ENCODE measurements at places on chromosomes 13 and 19. TPM values are rescaled to one million over a fixed set of nuclear protein-coding genes. Genes with fewer than 3 reads are reported as not detected.
A peak's percentile ranks its signal among the peaks of the same experiment; 100 is the strongest.

DNA sequence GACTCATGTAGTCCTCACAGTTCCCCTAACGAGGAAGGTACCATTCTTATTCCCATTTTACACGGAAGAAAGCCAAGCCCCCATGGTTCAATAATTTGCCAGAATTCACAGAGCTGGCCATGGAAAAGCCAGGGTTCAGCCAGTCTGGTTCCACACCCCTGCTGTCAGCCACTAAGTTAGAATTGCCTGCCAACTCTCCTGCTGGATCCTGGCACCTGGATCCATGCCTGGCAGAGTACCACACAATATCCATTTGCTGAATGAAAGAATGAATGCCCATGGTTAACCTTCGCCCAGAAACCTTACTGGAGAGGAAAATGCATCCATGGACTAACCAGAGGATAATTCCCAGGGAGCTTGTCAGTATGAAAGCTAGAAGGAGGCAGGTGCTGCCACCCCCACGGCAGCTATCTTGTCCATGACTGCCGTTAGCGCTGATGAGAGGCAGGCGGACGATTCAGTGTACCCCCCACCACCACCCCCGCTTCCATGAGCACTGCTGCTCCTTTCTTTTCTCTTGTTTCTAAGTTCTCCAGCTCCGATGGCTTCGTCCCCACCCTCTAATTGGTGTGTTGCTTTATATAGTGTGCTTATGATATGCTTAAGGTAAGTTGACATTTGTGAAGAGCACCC, 114.5 kb downstream of the SLC7A1 start:
- no peak for DNase-seq

DNA sequence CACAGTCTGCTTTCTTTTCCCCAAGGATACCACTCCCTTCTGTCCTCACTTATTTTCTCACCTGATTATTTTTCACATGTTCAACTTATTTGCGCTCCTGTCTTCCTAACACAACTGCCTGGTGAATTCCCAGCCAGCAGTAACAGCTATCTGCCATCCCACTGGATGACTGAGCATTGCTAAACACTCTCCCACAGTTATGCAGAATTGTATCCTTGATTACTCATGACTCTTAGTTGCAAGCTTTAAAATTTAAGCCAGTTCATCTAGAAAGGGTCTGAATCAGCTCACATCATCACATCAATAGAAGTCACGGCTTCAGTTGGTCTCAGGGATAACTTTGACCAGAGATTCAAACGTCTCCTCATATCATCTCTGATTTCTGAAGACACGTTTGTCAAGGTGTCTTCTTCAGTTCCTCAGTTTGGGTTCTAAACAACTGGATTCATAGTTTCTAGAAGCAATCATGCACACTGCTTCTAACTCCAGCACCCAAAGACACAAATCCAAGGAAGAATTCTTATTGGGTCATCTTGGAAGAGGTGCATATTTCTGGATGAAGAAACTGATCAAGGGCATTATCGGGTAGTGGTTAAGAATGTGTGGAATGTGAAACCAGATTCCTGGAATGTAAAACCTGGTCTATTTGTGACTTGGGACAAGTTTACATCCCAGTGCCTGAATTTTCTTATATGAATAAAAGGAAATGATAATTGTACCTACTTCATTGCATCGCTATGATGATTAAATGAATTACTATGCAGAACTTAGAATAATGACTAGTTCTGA, 13.9 kb upstream of the DACH1 start:
- DNase-seq, result no peak

DNA sequence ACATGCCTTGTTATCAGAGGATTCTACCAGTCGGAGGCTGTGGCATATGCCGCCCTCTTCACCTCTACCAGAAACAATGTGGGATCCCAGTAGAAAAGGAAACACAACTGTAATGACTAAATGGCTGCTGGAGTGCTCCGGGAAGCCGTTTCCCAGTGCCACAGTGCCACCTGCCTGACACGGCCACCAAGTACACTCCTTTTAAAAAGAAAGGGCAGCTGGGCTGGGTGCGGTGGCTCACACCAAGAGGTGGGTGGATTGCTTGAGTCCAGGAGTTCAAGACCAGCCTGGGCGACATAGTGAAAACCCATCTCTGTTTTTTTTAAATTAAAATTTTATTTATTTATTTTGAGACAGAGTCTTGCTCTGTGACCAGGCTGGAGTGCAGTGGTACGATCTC, 67.3 kb downstream of the TRPM4 start:
- DNase-seq, result peak; percentile 91

- no peak for DNase-seq
Observed at GRCh38 chr13:46951516-46951915, 54.7 kb upstream of the HTR2A start.

GRCh38 chr19:32688311-32688710, 3.3 kb upstream of the NUDT19 start:
- DNase-seq, result no peak

DNA sequence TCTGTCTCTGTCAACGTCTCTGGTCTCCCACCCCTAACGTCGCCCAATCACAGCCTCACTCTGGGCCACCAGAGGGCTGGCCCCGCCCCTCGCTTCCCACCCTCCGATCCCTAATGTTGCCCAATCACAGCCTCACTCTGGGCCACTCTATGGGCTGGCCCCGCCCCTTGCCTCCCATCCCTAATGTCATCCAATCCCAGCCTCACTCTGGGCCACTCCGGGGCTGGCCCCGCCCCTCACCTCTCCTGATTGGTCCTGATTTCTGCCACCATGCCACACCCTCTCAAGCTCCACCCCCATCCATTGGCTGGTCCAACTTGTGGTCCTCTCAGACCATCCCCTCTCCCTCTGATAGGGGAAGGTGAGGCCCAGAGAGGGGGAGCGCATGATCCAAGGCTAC, 24.9 kb downstream of the CELF5 start:
- peak; percentile 91 for DNase-seq

GRCh38 chr13:31846182-31846938, 107.0 kb downstream of the RXFP2 start:
- DNase-seq, result peak; percentile 88

GRCh38 chr19:30342901-30343300, 29.3 kb upstream of the ZNF536 start:
- DNase-seq, result no peak

DNA sequence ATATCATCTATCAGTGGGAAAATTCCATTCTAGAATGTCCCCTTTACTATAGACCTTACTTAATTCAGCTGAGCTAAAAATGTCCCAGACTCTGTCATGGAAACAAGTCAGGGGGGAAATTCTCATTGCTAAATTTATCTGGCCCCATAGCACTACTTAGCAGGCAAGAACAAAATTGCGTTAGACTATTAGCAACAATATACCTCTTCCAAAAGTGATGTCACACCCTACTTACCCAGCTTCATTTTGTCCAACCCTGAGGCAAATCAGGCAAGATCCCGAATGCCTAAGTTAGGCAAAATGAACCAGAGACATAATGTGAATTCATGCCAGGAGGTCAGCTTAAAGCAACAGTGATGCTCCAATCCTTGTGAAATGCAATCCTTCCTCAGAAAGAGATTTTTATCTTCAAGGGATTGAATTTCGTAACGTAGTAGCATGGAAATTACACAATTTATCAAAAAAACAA, 93.7 kb downstream of the FRY start:
- DNase-seq, result no peak

DNA sequence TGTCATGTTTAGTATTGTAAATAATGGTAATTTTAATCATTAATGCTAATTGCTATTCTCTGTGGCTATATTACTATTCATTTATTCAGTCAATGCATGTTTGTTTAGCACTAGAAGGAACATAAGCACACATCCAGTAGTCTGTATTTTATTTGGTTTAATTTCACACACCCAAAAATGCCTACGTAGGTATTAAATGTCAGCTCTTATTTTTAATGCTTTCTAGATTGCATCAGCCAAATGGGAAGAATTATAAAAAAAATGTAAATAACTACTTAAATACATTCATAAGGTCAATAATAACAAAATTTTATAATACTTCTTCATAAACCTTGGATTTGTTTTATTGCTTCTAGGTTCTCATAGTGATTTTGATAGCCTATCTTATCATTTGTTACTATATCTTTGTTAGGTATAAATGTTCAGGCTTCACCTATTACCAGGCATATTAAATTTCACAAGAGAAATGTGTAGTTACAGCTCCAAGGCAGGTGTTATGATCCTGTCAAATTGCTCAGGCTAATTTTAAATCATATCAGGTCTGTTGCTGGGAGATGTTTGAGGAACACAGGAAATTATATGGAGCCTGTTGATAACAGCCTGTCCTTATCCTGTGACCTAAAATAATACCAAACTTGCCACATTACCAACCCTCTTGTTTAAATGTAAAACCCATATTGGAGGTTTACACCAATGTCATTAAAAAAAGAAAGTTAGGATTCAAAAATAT, 34.4 kb downstream of the ITGBL1 start:
- no peak for DNase-seq

- DNase-seq, result no peak
Observed at GRCh38 chr19:55494172-55494761, 6.0 kb downstream of the SSC5D start.

DNA sequence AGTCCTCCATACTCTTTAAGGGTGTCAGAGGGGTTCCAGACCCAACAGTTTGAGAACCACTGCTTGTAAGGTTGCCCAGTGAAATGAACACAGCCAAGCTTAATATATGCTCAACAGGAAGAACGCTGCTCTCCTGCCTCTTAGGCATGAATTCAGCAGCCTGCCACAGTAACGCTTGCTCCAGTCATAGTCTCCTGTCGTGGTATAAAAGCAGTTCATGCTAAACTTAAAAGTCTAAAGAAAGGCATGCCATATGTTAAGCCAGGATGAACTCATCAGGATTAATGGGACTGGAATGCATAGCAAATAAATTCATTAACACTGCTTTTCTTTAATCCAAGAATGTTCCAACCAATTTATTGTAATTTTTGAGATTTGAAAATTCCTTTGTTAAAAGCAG, 38.7 kb downstream of the SLC7A1 start:
- DNase-seq, result peak; percentile 65

DNA sequence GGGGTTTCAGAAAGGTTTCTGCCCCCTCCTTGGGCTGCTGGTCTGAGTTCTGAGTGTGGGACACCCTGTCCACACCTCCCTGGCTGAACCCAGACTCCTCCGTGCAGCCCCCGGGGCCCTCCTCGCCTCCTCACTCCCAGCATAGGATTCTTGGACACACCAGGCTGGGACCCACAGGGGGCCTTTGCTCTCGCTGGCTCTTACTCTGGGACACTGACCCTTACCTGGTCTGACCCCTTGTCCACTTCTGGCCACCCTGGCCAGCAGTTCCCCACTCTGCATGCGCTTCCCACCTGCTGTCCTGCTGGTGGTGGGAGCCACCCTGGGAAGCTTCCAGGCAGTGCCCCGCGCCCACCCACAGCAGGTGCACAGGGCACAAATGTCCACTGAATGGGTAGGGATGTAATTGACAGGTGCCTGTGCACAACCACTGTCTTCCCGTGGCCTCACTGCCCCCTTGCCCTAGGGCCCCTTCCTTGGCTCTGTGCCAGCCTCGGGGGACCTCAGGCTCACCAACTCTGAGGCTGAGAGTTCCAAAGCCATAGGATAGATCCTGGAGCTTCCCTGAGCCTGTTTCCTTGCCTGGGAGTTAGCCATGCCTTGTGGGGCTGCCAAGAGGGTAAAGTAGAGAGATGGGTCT, 7.0 kb upstream of the SLC25A42 start:
- DNase-seq, result no peak

DNA sequence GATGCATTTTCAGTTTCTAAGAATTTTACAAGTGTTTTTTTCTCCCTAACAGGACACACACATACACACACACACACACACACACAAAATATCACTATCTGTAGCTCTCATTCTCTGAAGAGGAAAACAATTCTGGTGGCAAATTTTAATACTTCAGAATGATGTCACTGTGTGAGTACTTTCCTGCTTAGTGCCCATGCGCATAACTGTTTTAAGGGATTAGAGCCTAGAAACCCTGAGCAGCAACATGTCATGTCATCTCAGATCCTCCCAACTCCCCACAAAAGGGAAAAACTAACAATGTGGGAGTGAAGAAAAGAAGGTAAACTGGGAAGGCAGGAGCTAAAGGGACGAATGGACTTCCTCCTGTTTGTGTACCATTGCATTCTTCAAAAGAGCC, 401.2 kb downstream of the SPRY2 start:
- DNase-seq, result no peak

GRCh38 chr13:109744512-109745051, 41.8 kb downstream of the IRS2 start:
- DNase-seq, result peak; percentile 76

- peak; percentile 45 for DNase-seq
Observed at GRCh38 chr13:98098516-98098915, 44.4 kb upstream of the FARP1 start.

GRCh38 chr19:39166571-39167391, 30.0 kb upstream of the NCCRP1 start:
- DNase-seq, result no peak

DNA sequence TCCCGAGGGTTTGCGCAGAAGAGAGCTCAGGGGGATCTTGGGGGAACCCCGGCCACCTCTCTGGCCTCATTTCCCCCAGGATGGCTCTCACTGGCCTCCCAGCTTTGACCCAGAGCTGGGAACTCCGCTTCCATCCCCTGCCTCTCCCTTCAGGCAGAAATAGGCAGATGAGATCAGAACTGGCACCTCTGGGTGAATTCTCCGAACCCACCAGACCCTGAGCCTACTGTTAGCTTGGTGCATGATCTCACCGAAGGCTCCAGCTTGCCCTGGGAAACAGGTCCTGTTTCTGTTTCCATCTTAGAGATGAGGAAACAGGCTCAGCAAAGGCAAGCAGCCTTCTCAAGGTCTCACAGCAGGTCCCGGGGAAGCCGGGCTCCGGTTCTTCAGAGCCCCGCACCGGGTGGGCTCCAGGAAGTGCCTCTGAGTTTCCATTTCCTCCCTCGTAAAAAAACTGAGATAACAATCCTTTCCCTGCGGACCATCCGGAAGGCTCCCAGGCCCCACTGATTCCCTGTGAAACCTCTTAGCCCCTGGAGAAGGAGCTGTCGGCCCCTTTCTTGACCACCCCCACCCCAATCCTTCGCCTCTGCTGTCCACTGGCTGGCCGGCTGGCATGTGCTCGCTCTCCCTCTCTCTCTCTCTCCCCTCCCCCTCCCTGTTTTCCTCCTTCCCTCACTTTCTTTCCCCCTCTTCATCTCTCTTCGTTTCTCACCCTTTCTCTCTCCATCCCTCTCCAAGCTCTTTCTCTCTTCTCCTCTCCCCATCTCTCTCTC, 2.1 kb downstream of the NECTIN2 start:
- peak; percentile 90 for DNase-seq

DNA sequence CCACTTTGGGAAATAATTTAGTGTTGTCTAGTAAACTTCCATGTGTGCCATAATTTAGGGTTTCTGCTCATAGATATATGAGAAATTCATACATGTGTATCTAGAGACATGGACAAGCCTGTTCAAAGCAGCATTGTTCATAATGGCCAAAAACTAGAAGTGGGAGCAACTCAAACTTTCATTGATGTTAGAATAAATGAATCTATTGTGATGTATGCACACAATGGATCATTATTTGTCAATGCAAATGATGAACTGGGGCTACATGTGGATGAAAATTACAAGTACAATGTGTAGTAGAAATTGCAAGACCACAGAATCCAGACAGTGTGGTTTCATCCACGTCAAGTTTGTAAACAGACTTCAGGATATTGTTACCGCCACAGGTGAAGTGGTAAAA, 284.7 kb downstream of the SLC7A1 start:
- no peak for DNase-seq

- DNase-seq, result no peak
Observed at GRCh38 chr13:78228211-78228610, 309.6 kb upstream of the EDNRB start.

The LRFN3 gene
- total RNA-seq, result 15.5 TPM

The IGSF23 gene
- total RNA-seq, result not detected

The C13orf46 gene
- total RNA-seq, result 3.6 TPM

The SRRM5 gene
- 0.62 TPM for total RNA-seq

The ICAM5 gene
- total RNA-seq, result 6.9 TPM

The PSMD8 gene
- 321 TPM for total RNA-seq

The ADGRE1 gene
- 0.09 TPM for total RNA-seq

The GPR4 gene
- not detected for total RNA-seq

The FOXA3 gene
- total RNA-seq, result not detected

The MBD3L2 gene
- total RNA-seq, result not detected

Measured in A673 (cell line).